ENCODE measurements at places on chromosomes 4 and X.

GRCh38 chrX:28609917-28610613, 22.8 kb downstream of the IL1RAPL1 start:
- no peak for DNase-seq

DNA sequence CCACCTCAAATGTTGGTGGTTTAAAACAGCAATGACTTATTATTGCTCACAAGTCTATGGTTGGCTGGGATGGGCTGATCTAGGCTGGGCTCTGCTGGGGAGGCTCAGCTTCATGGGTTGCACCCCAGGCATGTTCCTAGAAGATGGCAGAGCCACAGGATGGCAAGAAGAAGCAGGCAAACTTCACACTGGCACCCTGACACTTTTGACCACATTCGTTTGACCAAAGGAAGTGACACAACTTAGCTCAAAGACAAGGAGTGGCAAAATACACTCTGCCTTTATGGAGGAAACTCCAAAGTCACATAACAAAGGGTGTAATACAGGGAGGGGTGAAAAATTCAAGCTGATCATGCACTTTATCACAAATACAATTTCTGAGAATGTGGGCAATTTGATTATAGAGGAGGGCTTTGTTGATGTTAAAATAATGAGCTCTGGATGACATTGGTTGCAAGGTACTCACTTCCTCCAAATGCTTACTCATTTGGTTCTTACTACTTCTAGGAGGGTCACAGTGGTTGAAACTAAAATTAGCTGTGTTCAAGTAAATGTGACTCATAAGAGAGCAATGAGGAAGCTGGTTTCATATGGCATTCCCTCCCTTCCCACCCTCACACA, 249.2 kb upstream of the RPS6KA3 start:
- peak; percentile 80 for DNase-seq

DNA sequence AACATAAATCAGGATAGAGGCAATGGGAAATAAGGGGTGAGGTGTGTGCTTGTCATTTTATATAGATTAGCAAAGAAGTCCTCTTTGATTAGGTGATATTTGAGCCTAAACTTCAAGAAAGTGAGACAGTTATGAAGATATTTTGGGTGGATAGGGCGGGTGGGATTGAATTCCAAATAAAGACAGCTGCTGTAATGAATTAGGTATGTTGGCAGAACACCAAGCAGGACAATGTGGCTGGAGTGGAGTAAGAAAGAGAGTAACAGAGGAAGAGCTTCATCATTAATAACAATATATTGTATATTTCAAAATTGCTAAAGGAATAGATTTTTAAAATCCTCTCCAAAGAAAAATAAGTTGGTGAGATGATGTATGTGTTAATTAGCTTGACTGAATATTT, 91.0 kb upstream of the CENPE start:
- no peak for DNase-seq

DNA sequence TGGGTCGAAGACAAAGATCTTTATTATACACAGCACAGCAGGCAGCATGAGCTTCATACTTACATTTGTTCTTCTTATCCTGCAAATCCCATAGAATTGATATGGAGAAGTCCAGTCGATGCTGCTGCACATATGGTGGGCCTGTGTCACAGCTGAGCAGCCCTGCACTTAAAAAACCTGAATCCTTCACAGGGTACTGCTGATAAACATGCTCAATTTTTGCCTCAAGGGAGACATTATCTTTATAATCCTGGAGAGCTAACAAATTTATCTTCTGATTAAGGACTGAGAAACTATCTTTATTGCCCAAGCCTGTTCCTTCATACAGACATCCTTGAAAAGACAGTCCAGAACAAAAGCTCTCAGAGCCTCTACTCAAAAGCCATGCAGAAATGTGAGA, 434.4 kb upstream of the FAM47C start:
- DNase-seq = no peak

- no peak for DNase-seq
These were observed 214.3 kb downstream of the RASL11B start for GRCh38 chr4:53076374-53076958.

DNA sequence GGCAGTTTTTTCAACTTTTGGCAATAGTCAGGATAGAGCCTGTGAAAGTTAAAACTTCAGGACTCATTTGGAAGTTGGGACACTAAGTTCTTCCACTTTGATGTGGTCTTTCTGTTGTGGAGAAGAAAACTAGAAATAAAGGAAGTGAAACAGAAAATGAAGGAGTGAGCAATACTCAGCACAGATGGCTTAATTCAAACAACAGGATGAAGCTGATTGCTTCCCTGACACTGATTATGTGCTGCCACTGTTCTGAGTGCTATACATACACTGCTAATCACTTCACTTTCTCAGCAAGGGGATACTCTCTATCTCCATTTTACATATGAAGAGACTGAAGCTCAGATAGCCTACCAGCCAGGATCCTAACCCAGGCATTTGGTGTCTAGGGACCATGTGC, 235.1 kb upstream of the CPEB2 start:
- DNase-seq = no peak

DNA sequence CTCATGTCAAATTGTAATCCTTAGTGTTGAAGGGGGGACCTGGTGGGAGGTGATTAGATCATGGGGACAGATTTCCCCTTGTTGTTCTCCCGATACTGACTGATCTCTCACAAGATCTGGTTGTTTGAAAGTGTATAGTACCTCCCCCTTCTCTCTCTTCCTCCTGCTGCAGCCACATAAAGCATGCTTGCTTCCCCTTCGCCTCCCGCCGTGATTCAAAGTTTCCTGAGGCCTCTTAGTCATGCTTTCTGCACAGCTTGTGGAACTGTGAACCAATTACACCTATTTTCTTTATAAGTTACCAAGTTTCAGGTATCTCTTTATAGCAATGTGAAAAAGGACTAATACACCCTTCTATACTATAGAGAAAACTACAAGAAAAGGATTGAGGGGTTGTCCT, 1170.5 kb upstream of the AGA start:
- DNase-seq = no peak

DNA sequence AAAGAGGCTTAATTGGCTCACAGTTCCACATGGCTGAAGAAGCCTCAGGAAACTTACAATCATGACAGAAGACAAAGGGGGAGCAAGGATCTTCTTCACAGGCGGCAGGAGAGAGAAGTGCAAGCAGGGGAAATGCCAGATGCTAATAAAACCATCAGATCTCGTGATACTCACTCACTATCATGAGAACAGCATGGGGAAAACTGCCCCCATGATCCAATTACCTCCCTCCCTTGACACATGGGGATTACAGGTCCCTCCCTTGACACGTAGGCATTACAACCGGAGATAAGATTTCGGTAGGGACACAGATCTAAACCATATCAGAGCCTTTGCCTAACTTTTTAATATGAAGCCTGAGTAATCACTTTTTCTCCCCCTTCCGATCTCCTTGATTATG, 43.7 kb upstream of the MAPK10 start:
- DNase-seq = no peak

DNA sequence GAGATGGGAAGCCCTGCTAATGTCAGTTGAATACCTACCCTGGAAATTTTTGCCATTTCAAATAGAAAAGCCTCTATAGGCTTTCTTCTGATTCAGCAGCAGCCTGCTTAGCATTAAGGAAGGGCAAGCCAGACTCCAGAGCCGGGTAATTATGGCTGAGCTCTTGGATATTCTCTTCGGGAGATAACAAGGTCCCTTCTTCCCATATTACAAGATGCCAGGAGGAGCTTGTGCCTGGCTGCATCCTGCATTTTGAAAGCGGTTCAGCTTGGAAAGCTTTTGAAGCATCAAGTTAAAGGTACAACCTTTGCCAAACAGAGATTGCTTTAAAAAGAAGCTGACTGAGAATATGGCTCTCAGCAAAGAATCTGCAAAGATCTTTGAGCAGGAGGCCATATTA, 399.6 kb upstream of the RPS6KA3 start:
- no peak for DNase-seq

GRCh38 chr4:47747211-47747610, 90.7 kb downstream of the CORIN start:
- no peak for DNase-seq

GRCh38 chrX:44828008-44828605, 15.7 kb upstream of the DUSP21 start:
- peak; percentile 36 for DNase-seq

DNA sequence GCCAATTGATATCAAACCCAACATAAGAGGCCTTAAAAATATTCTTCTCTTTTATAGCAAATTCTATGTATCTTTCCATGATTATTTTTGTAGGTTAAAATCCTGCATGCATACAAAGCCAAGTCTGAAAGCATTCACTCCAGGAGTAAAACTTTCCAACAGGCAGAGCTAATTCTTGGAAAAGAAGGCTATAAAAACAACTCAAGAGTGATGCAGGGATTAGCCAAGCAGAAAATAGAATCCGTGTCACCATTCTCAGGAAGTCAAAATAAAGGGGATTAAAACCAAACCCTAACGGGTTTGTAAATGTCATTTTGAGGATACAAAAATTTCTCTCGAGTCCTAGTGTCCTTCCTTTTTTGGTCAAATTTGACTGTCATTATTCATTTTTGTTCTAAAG, 412.4 kb downstream of the DMD start:
- no peak for DNase-seq

DNA sequence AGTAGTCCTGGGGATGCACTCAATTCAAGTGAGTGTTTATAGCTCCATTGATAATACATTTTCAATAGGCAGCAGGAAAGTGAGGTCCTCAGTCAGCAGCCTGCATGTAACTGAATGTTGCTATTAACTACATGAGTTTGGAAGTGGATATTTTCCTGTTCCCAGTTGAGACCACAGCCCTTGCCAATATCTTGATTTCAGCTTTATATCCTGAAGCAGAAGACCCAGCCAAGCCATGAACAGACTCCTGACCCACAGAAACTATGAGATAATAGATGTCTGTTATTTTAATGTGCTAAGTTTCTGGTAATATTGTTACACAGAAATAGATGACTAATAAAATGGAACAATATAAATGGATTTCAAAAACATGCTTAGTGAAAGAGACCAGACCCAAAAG, 63.7 kb downstream of the VSIG4 start:
- no peak for DNase-seq

DNA sequence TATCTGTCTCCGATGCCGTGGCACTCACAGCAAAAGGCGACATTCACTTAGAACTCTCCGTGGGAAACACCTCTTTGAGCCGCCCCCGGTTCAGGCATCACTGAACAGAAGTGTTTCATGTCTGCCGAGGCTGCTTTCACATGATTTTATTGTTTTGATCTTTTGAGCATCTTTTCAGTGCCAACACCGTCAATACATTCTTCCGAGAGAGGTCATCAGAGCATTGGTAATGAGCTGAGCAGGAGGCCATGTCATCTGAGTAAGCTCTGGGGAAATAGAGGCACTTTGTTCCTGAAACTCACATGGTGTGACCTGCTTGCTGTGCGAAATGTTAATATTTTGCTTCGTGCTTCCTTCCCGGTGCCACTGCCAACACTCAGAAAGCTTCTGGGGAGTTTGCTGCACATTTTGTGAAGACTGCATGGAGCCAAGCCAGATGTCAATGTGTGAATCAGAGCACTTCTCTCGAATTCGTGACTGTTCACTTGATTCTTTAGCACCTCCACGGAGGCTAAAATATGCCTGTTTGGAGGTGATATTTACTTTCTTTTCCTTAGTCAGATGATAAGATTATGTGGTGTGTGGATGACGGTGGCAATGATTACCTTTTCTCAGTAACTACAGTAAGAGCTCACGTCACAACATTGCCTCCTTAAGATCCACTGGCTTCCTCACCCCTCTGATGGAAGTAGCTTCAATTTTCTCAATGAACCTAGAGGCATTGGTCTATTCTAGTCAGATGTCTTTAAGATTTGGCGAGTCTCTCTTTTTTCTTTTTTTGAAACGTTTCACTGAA, 222.3 kb upstream of the HS3ST1 start:
- peak; percentile 20 for DNase-seq

DNA sequence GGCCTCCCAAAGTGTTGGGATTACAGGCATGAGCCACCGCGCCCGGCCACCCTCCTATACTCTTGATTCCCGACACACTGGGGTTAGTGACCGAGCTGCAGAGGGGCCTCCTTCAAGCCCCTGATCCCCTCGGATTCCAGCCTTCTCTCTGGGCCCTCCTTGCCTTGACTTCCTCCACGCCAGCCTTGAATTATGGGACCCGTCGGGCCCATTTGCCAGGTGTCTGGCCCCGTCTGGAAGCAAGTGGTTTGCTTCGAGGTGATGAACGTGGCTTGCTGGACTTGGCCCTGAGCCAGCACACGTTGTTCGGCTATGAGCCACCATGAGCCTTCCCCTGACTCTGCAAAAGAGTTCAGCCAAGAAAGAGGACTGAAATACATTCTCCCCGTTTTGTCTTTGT, 37.4 kb upstream of the GRPEL1 start:
- DNase-seq = peak; percentile 18

DNA sequence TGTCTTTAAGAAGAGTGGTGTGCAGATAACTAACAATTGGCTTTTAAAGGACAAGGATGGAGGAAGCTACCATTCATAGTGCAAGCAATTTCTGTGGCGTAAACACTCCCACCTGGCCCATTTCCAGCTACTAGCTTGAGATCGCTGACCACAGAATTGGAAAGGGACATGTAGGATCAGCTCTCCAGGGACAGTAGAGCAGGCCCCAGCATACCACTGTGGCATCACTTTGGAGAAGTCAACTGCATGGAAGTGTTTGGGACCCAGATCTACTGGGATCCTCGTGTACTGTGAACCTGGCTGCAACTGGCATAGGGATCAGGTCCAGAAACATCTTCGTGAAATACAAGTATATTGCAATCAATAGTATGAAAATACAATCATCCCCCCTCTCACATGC, 515.0 kb downstream of the INPP4B start:
- DNase-seq = peak; percentile 3

DNA sequence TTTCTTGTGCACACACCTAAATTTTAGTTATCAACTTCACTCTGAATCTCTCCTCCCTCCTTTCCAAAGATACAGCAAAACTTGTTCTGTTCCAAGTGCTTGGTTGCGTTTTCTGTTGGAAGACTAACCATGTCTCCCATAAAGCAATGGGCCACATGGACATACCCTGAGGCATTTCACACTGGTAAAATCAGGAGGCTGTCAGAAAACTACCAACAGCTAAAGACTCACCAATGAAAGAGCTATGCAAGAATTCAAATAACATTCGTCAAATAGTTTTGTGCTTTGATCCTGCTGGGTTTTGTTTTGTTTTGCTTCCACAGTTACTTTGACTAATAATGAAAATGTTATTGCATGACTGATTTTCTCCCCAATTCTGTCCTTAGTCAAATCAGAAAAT, 46.0 kb downstream of the PHEX start:
- DNase-seq = no peak

GRCh38 chr4:95528388-95528948, 20.3 kb downstream of the UNC5C start:
- no peak for DNase-seq

GRCh38 chr4:48047421-48047844, 30.9 kb downstream of the NIPAL1 start:
- peak; percentile 12 for DNase-seq

GRCh38 chrX:38061335-38061734, 55.0 kb downstream of the SYTL5 start:
- DNase-seq = peak; percentile 78

- no peak for DNase-seq
These were observed 505.5 kb downstream of the ANKRD50 start for GRCh38 chr4:124206779-124207605.

DNA sequence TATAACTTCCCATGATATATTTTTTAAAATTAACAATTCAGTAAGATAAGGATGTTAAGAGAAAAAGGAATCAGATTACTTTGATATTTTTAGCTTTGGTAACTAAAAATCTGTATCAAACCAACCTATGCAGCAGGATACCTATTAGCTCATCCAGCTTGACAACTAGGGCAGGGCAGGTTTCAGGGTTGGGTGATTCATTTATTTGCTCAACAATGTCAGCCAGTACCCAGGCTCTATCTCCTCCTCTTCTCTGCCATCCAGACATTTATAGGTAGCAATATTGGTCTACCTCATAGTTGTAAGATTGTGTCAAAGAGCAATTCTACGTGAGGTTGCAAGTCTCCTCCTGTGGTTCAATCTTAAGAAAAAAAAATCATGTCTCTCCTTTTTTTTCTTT, 421.9 kb downstream of the ANKRD50 start:
- DNase-seq = peak; percentile 53
